ENCODE measurements at places on chromosomes 2 and 18. TPM values are rescaled to one million over a fixed set of nuclear protein-coding genes. Genes with fewer than 3 reads are reported as not detected.

Gene FHOD3
- total RNA-seq = 2.3 TPM

Gene RAMP1
- not detected for total RNA-seq

Gene CENPA
- 46.7 TPM for total RNA-seq

Gene ASB1
- total RNA-seq = 34.0 TPM

Gene HTR2B
- not detected for total RNA-seq

Gene RGPD4
- total RNA-seq = 0.11 TPM

Gene ABHD1
- 1.2 TPM for total RNA-seq

Gene MBD2
- total RNA-seq = 59.0 TPM

Gene HNMT
- 1.4 TPM for total RNA-seq

Gene SKOR2
- not detected for total RNA-seq

Gene MYO7B
- 0.19 TPM for total RNA-seq
